ENCODE measurements at places on chromosomes 1 and 21. TPM values are rescaled to one million over a fixed set of nuclear protein-coding genes. Genes with fewer than 3 reads are reported as not detected.

The IL10RB gene
- total RNA-seq: 24.6 TPM

The ZZZ3 gene
- 67.7 TPM for total RNA-seq

The CAPZB gene
- 87.8 TPM for total RNA-seq

The FAM72A gene
- total RNA-seq: 0.85 TPM

The CFHR3 gene
- not detected for total RNA-seq

Measured in nasal cavity respiratory epithelium epithelial cell of viscerocranial mucosa (primary cell).